ENCODE measurements at places on chromosomes 4 and X.

DNA sequence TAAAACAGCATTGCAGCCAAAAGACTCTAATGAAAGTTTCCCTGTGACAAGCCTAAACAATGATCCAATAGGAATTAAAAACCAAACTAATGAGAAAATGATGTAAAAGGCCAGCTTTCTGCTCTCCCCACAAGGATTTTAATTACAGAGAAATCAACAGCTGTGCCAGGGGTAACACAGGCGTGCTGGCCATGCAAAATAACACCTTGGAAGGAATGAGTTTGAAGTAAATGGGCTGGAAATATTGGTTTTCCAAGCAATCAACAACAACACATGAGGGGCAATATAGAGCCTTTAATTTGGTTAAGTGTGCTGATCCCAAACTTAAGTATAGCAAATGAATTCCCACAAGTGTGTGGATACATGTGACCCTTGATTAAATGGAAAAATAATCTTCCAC lies 56.9 kb downstream of the NDNF start:
- DNase-seq = no peak

DNA sequence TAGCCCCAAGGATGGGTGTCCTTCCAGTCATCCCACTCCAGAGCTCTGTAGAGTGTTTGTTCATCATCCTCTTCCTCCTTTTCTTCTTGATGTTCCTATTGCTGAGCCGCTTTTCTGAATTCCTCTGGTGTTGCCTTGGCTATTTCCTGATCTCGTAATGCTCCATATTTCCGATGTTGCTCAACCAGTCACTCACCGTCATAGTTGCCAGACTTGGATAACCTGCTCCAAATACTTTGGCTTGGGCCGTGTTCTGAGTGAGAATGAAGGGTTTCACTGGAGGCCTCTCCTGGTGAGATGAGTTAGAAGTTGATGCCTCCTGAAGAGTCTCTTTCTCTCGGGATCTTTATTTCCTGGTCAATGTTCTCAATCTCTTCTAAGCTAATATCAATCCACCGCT lies 27.8 kb upstream of the HNRNPD start:
- no peak for DNase-seq

DNA sequence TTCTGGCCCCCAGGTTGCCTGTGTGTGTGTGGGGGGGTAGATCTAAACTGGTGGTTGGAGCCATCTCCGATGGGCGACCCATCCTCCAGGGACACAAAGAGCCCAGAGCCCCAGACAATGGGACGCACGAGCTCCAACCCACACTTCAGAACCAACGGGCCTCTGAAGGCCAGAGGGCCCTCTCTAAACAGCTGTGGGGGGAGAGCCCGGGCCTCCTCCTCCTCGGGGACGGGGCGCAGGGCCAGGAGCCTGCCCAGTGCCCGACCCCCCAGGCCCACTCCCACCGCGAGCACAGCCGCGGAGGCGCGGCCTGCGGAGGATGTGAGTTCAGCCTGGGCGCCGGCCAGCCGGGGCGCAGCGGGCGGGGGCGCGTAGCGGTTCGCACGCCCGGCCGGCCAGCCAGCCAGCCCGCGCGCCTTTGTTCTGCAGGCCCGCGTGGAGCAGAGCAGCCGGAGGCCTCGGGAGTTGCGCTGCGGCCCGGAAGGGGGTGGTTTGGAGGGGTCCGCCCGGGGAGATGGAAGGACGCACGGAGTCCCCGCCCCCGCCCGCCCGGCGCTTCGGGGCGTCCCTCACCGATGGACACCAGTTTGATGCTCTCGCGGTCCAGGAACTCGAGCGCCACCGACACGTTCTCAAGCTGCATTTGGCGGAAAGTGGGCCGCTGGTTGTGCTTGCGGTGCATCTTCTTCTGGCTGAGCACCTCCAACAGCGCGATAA lies 4.0 kb downstream of the FLNA start:
- DNase-seq = no peak

- DNase-seq = no peak
Measured at GRCh38 chr4:123113155-123113554, 190.8 kb upstream of the NUDT6 start.

GRCh38 chr4:84494531-84494930 lies 4.6 kb downstream of the NKX6-1 start:
- no peak for DNase-seq

- DNase-seq = no peak
Measured at GRCh38 chrX:115553171-115553570, 7.8 kb upstream of the PLS3 start.

GRCh38 chr4:181278941-181279340 lies 964.3 kb upstream of the TENM3 start:
- no peak for DNase-seq

DNA sequence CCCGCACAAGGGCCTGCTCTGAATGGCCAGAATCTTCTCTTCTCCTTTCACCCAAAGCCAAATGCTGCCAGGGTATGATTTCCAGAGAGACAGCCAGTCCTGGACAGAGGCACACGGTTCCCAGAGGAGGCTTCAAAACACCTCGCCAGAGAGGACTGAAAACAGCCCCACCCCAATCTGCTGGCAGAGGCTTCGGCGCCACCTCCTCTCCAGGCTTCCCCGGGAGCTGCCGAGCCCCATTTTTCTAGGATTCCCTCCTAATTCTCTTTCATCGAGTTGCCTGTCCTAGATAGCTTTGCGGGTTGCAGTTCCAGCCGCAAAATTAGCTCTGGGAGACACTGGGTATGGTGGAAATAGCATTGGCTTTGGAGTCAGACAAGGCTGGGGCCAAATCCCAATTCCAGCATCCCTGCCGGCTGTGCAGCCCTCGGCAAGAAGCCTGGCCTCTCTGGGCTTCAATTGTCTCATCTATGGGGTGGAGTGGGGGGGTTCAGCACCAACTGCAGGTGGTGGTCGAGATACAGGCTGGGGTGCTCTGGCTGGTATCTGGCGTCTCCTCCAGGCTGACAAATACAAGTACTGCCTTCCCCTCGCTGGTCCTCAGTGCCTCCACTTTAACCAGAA lies 22.6 kb downstream of the PPP2R2C start:
- DNase-seq = no peak

- DNase-seq = no peak
Measured at GRCh38 chr4:23366557-23366906, 523.3 kb downstream of the PPARGC1A start.

DNA sequence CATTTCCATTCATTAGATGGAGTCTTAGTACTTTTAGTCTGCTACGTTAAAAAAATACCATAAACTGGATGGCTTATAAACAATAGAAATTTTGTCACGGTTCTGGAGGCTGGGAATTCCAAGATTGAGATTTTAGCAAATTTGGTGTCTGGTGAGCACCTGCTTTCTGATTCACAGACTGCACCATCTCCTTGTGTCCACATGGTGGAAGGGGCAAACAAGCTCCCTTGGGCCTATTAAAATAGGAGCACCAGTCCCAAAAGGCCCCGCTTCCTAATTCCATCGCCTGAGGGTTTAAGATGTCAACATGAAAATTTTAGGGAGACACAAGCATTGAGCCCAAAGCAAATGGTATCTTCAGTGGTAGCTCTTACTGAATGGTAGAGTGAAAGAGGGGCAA lies 120.5 kb upstream of the MAP9 start:
- no peak for DNase-seq

GRCh38 chrX:65731684-65732289 lies 64.3 kb downstream of the MSN start:
- no peak for DNase-seq

GRCh38 chrX:129361576-129361975 lies 161.7 kb downstream of the SMARCA1 start:
- DNase-seq = no peak

DNA sequence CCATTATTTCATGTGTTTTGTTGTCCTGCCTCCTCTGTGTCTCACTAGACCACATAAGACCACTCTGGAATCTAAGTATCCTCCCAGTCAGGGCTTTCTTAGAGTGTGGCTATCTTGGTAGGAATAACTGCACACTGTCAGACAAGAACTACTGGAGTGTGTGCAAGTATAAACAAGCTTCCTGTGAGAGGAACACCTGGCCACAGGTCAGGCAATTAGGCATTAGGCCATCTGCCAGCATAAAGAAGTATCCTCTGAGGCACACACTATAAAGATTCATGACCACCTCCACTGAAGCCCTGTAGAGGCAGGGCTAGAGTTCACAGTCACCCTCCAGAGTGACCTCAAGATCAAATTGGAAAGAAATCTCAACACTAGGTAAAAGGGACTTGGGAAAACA lies 507.0 kb upstream of the PABPC4L start:
- DNase-seq = no peak

- DNase-seq = no peak
Measured at GRCh38 chr4:680551-680927, 6.2 kb downstream of the MYL5 start.

DNA sequence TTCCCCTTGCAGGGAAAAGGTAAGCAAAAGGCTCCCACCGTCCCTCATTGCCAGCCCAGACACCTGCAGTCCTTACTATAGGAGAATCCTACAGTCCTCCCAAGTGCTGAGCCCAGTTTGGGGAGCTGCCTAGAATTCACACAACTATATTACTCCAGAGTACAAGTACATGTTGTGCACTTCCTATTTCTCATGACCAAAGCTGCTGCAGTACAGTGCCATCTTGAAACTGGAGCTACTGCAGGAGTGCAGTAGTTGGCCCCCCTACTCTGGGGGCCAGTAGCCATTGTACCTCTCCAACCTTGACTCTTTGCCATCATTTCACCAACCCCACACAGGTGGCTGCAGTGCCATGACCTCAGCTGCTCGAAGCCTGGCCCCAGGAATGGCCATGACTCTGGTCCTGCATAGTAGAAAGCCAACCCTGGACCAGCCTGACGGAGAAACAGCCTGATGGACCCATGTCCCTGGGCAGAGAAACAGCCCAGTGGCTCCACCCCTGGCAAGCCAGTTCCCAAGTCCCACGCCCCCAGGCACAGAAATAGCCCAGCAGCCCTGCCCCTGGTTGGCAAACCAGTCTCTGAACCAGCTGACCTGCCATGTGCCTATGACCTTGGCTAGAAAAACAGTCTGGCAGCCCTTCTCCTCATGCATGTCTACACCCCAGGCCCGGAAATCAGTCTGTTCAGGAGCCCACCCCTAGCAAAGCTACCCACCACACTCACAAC lies 51.9 kb downstream of the PHKA1 start:
- no peak for DNase-seq

DNA sequence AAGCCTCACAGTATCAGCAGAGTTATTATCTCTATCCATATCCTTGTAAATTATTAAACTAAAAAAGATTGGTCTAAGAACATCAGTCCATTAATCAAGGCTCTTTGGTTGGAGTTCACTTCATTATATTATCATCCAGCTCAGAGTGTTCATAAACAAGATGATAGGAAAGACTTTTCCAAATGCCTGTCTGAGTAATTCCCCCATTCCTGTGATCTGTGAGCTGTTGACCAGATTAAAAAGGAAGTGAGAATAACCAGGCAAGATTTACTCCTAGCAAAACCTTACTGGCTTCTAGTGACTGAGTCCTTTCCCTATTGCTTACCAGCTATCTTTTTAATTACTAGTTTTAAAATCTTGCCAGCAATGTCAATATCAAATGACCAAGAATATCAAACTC lies 14.9 kb downstream of the PKD2 start:
- DNase-seq = no peak

DNA sequence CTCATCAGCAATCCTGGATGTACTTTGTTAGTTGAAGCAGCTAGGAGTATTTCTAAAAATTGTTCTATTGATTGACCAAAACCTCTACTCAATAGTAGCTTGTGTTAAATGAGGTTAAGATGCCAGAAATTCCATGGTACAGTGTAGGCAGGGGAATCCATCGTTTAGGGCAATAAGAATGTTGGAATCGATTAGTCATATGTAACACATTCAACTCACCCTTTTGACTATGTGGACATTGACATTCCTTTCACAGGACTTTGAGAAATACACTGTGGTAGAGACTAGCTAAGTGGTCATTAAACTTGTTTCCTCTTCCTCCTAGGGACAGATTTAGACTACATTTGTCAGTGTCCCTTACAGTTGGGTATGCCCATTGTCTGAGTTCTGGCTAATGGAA lies 40.2 kb downstream of the KDM5C start:
- DNase-seq = no peak

GRCh38 chr4:2835978-2836377 lies 7.7 kb upstream of the ADD1 start:
- no peak for DNase-seq

GRCh38 chrX:24117258-24117657 lies 32.3 kb upstream of the ZFX start:
- DNase-seq = no peak

GRCh38 chr4:163666332-163666873 lies 171.9 kb downstream of the TMA16 start:
- DNase-seq = no peak

GRCh38 chr4:2060611-2061185 lies 1.6 kb downstream of the NAT8L start:
- DNase-seq = no peak

GRCh38 chrX:154019061-154019621 lies 561 bp downstream of the IRAK1 start:
- no peak for DNase-seq

- DNase-seq = no peak
Measured at GRCh38 chr4:168741281-168742173, 244.7 kb downstream of the PALLD start.

DNA sequence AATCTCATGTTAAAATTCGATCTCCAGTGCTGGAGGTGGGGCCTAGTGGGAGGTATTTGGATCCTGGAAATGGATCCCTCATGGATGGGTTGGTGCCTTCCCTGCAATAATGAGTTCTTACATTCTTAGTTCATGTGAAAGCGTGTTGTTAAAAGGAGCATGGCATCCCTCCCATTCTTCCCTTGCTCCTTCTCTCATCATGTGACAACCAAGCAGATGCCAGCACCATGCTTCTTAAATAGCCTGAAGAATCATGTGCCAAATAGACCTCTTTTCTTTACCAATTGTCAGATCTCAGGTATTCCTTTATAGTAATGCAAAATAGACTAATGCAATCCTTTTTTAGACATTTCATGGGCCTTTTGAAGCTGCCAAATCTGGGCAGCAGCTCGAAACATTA lies 29.0 kb upstream of the CLNK start:
- DNase-seq = no peak

GRCh38 chrX:72143609-72143907 lies 11.8 kb upstream of the RTL5 start:
- DNase-seq = no peak

DNA sequence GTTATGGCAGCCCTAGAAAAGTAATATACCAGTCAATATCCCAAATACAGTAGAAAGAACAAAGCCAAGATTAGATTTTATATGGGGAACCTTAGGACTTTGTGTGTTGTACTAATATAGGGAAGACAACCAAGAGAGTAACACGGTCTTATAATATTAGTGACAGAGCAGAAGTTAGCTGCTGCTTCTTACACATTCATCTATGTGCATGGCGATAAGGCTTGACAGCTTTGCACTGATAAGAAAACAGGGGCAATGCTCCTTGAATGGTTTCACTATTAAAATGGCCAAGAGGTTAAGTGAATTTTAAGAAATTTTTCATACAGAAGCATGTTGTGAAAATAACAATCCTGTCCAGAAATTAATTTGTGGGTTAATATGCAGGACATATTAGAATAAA lies 521.6 kb downstream of the CCSER1 start:
- no peak for DNase-seq
